Hair follicular keratinocyte (primary cell): ENCODE measurements at places on chromosomes 13 and 19. TPM values are rescaled to one million over a fixed set of nuclear protein-coding genes. Genes with fewer than 3 reads are reported as not detected.

Gene COX7A1
- total RNA-seq: not detected in 2 replicates

Gene C19orf85
- not detected in 2 replicates for total RNA-seq

Gene NALCN
- total RNA-seq: 0.46 TPM in 1 of 2 replicates, not detected in the other

Gene NDFIP2
- total RNA-seq: 59.3 and 74.8 TPM in 2 replicates

Gene TUBA3C
- total RNA-seq: not detected in 2 replicates

Gene DNMT1
- 57.3 and 126 TPM in 2 replicates for total RNA-seq

Gene KRTDAP
- total RNA-seq: 1.4 and 4.2 TPM in 2 replicates

Gene KLC3
- total RNA-seq: 49.6 and 69.6 TPM in 2 replicates

Gene TNFSF13B
- 0.08 TPM in 1 of 2 replicates, not detected in the other for total RNA-seq

Gene WDR88
- total RNA-seq: not detected in 2 replicates

Gene HSPH1
- 22.7 and 53.5 TPM in 2 replicates for total RNA-seq

Gene PSG6
- total RNA-seq: not detected in 2 replicates

Gene TLE6
- not detected in 2 replicates for total RNA-seq

Gene SLITRK6
- total RNA-seq: 3.4 and 6.4 TPM in 2 replicates

Gene CGB8
- not detected in 2 replicates for total RNA-seq

Gene STARD13
- total RNA-seq: 4.9 and 7.3 TPM in 2 replicates

Gene CD33
- total RNA-seq: not detected in 2 replicates

Gene FCHO1
- 1.4 and 3.7 TPM in 2 replicates for total RNA-seq

Gene NLRP11
- not detected in 2 replicates for total RNA-seq

Gene SYNE4
- total RNA-seq: 0.23 and 1.4 TPM in 2 replicates

Gene SELENOV
- not detected in 2 replicates for total RNA-seq

Gene RUBCNL
- total RNA-seq: 0.65 and 0.78 TPM in 2 replicates

Gene FPR1
- not detected in 2 replicates for total RNA-seq

Gene ZNF600
- total RNA-seq: 2.2 and 5.0 TPM in 2 replicates

Gene IL17D
- 0.16 TPM in 1 of 2 replicates, not detected in the other for total RNA-seq

Gene HS6ST3
- not detected in 2 replicates for total RNA-seq

Gene B3GNT3
- 8.0 and 13.7 TPM in 2 replicates for total RNA-seq

Gene OR7C1
- not detected in 2 replicates for total RNA-seq

Gene TNNT1
- 44.4 and 145 TPM in 2 replicates for total RNA-seq

Gene FGF21
- not detected in 2 replicates for total RNA-seq

Gene SIAH3
- total RNA-seq: 0.04 and 0.08 TPM in 2 replicates

Gene PSG7
- total RNA-seq: not detected in 2 replicates

Gene ZNF626
- 6.9 and 7.3 TPM in 2 replicates for total RNA-seq

Gene HSPBP1
- 41.6 and 79.3 TPM in 2 replicates for total RNA-seq

Gene SIGLEC11
- not detected in 2 replicates for total RNA-seq

Gene ZNF350
- 2.7 and 5.1 TPM in 2 replicates for total RNA-seq

Gene LAIR1
- total RNA-seq: not detected in 2 replicates

Gene WTIP
- total RNA-seq: 9.4 and 33.8 TPM in 2 replicates

Gene ELAVL1
- total RNA-seq: 30.1 and 51.3 TPM in 2 replicates

Gene DPF1
- 2.0 and 2.3 TPM in 2 replicates for total RNA-seq

Gene ZIM2
- not detected in 2 replicates for total RNA-seq

Gene NKG7
- total RNA-seq: not detected in 2 replicates

Gene ZNF260
- total RNA-seq: 5.4 and 7.0 TPM in 2 replicates

Gene HIPK4
- not detected in 2 replicates for total RNA-seq

Gene GRK1
- not detected in 2 replicates for total RNA-seq

Gene SULT2A1
- not detected in 2 replicates for total RNA-seq

Gene FGF9
- under 0.01 TPM in 1 of 2 replicates, not detected in the other for total RNA-seq

Gene ZNF607
- total RNA-seq: 1.9 and 6.1 TPM in 2 replicates

Gene SLC7A10
- not detected in 2 replicates for total RNA-seq

Gene SLC1A6
- 0.23 TPM in 1 of 2 replicates, not detected in the other for total RNA-seq

Gene CNMD
- total RNA-seq: not detected in 2 replicates

Gene C13orf42
- not detected in 2 replicates for total RNA-seq

Gene IGLON5
- total RNA-seq: not detected in 2 replicates

Gene FREM2
- total RNA-seq: 0.08 and 0.16 TPM in 2 replicates
